Stimulated activated CD4-positive, alpha-beta T cell treated with anti-CD3 and anti-CD28 coated beads, Interleukin-15, amount 100 ng/mL, for 1 hour (primary cell): ENCODE measurements at places on chromosomes 13 and 19.

- no peak for DNase-seq
Measured at GRCh38 chr13:71577127-71577526, 289.9 kb downstream of the DACH1 start.

DNA sequence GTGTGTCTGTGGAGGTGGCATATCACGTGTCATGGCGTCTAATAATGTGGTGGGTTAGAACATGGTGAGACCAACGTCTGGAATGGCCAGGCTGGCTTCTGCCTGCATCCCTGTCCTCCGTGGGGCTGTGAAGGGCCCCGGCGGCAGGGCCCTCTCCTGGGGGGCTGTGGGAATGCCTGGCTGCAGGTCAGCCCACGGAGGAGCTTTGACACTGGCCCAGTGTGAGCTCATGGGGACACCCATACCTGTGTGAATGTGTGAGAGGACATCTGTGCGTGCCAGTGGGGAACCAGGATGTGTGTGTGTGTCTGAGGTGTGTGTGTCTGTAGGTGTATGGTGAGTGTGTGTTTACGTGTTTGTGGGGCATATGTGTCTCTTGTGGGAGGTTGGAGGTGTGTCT, 300.1 kb downstream of the TEX29 start:
- no peak for DNase-seq

DNA sequence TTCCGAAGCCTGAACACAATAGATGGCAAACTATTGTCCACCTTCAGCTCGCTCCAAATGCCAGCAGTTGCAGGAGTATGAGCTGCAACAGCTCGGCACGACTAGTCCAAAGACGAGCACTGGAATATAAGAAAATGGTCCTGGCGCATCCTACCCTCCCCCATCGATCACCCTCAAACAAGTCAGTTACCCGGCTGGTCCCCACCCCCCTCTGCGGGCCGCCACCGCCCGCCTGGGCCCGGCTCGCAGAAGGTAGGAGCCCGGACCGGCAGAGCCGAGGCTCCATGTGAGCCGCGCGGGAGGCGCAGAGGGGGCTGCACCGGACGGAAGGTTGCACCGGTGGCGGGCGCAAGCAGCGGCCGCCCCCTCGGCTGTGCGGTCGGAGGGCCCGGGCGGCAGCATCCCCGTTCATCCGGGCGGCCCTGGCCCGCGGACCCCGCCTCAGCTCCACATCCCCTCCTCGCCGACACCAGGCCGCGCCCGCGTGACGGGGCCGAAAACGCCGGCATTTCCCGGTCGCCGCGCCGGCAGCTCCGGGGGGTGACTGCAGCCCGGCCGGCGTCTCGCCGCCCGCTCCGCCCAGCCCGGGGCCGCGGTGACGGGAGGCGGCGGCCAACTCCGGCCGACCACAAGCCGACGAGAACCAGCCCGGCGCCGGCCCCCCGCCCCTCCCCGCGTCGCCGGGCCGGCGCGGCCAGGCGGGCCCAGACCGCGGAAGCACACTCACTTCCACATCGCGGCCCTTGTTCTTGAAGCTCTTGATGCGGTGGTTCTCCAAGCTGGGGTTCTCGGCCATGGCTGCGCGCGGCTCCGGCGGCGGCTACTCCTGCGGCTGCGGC, 552 bp downstream of the KPNA3 start:
- peak; percentile 39 for DNase-seq

DNA sequence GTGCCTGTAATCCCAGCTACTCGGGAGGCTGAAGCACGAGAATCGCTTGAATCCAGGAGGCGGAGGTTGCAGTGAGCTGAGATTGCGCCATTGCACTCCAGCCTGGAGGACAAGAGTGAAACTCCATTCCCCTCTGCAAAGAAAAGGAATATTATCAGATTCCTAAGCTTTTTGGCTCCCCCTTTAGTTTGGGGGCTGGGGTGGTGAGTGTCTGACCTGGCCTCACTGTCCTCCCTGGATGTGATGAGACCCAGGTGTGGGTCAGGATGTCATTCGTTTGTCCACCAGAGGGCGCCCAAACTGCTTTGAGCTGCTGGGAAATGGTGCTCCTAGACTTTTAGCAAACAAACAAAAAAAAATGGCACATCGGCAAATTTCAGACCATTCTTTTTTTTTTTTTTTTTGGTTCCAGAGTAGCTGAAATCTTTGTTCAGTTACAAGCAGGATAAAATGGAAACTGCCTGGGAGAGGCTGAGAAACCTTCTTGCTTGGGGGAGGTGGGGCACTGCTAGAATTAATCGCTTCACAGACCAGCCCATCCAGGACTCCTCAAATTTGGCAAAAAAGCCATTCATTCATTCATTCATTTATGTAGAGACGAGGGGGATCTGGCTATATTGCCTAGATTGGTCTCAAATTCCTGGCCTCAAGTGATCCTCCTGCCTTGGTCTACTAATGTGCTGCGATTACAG, 29.4 kb downstream of the SPC24 start:
- DNase-seq: peak; percentile 60

- no peak for DNase-seq
Measured at GRCh38 chr13:46747031-46747820, 49.7 kb downstream of the ESD start.

- no peak for DNase-seq
Measured at GRCh38 chr19:41299046-41299754, 10.8 kb upstream of the CCDC97 start.

DNA sequence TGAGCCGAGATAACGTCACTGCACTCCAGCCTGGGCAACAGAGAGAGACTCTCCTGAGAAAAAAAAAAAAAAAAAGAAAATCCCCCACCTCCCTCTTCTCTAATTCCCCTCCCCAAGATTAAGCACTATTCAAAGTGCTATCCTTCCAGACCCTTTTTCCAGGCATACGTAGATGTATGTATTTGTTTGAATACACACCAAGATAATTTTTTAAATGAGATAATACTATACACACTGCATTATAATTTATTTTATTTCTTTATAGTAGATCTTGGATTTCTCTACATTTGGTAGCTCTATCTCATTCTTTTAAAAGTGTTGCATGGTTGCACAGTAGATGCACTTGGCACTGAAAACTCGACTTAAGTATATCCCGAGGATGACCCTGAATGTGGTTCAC, 32.5 kb downstream of the CAB39L start:
- DNase-seq: no peak

GRCh38 chr13:46771693-46772092, 25.3 kb downstream of the ESD start:
- no peak for DNase-seq

- DNase-seq: no peak
Measured at GRCh38 chr19:10551698-10552301, 8.1 kb downstream of the ATG4D start.

- DNase-seq: no peak
Measured at GRCh38 chr13:72652681-72653080, 74.7 kb downstream of the MZT1 start.

GRCh38 chr13:23433171-23434153, at the start of gene SACS:
Gene SACS, minus strand, starts transcription at chr13:23433702. Its CDS starts 22,463 bp downstream, at chr13:23411239.
- no peak for DNase-seq

DNA sequence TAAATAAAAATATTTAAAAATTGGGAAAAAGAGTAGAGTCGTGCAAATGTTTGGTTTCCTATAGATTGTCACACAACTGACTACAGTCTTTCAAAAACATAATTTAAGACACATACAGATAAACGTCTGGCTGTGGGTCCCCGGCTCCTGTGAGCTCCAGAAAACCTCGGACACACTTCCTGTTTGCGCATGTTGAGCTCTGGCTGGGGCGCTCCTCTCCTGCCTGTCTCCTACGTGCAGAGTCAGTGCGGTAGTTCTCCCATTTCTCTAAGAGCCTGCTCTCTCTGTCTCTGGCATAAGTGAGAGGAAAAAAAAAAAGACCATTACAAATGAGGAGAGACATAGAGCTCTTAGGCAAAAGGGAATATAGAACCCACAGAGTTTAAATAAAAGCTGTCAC, 128.2 kb upstream of the OBI1 start:
- no peak for DNase-seq

DNA sequence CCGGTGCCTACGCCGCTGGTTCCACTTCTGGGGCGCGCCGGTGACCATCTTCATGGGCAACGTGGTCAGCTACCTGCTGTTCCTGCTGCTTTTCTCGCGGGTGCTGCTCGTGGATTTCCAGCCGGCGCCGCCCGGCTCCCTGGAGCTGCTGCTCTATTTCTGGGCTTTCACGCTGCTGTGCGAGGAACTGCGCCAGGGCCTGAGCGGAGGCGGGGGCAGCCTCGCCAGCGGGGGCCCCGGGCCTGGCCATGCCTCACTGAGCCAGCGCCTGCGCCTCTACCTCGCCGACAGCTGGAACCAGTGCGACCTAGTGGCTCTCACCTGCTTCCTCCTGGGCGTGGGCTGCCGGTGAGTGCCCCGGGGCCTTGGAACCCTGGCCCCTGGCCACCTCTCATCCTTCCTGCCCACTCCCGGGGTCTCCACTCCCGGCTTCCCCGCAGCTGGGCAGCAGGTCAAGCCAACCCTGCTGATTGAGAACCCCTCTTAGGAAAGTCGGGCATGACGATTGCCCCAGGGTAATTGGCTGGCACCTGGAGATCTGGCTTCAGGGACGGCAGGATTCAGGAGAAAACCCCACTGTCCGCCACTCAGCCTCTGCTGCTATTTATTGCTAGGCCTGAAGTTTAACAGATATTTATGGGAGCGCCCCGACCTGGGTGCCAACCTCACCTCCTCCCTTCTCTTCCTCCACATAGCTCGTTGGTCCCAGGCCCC, 39.1 kb downstream of the TRPM4 start:
- no peak for DNase-seq

DNA sequence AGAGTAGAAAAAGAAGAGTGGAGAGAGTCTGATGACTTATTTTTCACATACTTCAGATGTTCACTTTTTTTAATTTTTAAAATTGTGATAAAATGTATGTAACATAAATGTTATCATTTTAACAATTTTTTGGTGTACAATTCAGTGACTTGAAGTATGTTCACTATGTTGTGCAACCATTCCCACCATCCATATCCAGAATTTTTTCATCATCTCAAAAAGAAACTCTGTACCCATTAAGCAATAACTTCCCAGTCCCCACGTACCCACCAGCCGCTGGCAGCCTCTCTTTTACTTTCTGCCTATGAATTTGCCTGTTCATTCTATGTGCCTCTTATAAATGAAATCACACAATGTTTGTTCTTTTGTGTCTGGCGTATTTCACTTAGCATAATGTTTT, 43.3 kb downstream of the SKA3 start:
- DNase-seq: no peak

DNA sequence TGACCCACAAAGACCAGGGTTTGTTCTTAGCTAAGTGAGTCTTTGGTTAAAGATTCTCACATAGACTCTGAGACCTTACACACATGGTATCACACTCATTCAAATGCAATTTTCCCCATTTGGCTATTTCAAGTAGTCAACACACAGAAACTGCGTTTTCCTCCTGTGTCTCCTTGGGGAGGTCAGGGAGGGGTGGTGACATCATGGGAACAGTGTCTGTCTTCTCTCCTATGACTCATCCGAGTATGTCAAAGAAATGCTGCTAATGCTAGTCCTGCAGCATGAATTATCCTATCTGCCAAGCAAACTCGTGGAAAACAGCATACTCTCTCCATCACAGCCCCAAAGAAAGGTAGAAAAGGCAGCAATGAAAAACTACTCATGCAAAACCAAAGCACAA, 100.2 kb downstream of the ENOX1 start:
- DNase-seq: no peak

DNA sequence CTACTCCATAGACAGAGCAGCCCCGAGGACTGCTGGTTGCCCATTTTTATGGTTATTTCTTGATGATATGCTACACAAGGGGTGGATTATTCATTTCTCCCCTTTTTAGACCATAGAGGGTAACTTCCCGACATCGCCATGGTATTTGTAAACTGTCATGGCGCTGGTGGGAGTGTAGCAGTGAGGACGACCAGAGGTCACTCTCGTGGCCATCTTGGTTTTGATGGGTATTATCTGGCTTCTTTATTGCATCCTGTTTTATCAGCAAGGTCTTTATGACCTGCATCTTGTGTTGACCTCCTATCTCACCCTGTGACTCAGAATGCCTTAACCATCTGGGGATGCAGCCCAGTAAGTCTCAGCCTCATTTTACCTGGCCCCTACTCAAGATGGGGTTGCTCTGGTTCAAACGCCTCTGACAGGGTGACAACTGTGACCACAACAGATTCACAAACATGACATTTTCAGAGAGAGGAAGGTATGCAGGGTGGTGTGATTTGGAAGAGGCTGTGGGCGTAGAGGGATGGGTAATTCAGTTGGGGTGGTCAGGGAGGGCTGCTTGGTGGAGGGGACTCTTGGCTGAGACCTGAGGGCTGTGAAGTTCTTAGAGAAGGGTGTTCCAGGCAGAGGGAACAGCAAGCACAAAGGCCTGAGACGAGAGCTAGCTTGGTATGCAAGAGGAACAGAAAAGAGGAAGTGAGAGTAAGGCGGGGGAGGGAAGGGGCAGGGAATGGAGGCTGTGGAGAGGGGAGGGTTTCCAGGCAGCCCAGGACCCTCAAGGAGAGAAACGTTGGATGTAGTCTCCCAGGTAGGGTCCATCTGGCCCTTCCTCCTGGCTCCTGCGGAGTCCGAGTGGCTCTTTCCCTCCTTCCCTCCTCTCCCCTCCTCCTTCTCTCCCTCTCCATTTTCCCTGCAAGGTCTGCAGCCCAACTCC, 23.5 kb downstream of the FAM187B start:
- no peak for DNase-seq

- no peak for DNase-seq
Measured at GRCh38 chr19:58468216-58468839, 1.4 kb downstream of the ZNF324 start.

DNA sequence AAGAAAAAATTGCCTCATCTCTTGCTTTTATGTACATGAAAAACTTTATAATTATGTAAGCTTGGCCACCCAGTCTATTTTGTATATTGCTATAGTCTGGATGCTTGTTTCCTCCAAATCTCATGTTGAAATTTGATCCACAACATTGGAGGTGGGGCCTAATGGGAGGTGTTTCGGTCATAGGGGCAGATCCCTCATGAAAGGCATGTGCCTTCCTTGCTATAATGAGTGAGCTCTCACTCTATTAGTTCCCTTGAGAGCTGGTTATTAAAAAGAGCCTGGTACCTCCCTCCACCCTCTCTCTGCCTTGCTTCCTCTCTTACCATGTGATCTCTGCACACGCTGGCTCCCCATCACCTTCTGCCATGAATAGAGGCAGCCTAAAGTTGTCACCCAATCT, 1005.1 kb downstream of the PCDH9 start:
- DNase-seq: no peak

GRCh38 chr13:111467111-111467890, 146.9 kb downstream of the TEX29 start:
- no peak for DNase-seq

- no peak for DNase-seq
Measured at GRCh38 chr13:64855506-64855905, 2374.6 kb downstream of the PCDH9 start.

DNA sequence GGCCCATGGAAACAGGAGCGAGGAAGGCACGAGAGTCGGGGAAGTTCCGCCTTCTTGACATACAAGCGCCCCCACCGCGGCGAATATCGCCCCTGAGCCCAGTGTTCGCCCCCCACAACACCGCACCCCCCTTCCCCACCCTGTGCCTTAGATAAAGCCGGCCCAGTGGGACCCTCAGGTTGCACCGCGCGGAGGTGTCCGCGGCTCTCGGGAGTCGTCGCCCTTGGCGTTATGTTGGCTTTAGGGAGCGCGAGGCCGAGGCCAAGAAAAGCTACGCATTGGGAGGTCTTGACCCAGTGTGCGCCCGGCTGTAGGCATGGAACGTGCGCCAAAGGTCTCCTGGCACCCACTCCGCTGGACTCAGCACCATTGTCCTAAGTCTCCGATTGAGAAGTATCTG, 603 bp upstream of the ZNF132 start:
- DNase-seq: no peak

- no peak for DNase-seq
Measured at GRCh38 chr19:48493718-48494401, 17.8 kb downstream of the LMTK3 start.

GRCh38 chr13:24056616-24057137, 103.8 kb upstream of the SPATA13 start:
- no peak for DNase-seq
